Natural killer cell (primary cell): ENCODE measurements at places on chromosomes 16 and 17. TPM values are rescaled to one million over a fixed set of nuclear protein-coding genes. Genes with fewer than 3 reads are reported as not detected.

- no peaks in the 10 kb centered on the region for H3K27me3 ChIP-seq
- H3K36me3 ChIP-seq = no peaks in the 10 kb centered on the region
- H3K27ac ChIP-seq = no peak overlapping the region
- DNase-seq = no peak
- H3K4me1 ChIP-seq = peaks cover 5% of the 10 kb centered on the region
Observed at GRCh38 chr17:80644536-80644935, 99.9 kb downstream of the RPTOR start.

The CD79B gene
- 26.9 TPM for total RNA-seq

DNA sequence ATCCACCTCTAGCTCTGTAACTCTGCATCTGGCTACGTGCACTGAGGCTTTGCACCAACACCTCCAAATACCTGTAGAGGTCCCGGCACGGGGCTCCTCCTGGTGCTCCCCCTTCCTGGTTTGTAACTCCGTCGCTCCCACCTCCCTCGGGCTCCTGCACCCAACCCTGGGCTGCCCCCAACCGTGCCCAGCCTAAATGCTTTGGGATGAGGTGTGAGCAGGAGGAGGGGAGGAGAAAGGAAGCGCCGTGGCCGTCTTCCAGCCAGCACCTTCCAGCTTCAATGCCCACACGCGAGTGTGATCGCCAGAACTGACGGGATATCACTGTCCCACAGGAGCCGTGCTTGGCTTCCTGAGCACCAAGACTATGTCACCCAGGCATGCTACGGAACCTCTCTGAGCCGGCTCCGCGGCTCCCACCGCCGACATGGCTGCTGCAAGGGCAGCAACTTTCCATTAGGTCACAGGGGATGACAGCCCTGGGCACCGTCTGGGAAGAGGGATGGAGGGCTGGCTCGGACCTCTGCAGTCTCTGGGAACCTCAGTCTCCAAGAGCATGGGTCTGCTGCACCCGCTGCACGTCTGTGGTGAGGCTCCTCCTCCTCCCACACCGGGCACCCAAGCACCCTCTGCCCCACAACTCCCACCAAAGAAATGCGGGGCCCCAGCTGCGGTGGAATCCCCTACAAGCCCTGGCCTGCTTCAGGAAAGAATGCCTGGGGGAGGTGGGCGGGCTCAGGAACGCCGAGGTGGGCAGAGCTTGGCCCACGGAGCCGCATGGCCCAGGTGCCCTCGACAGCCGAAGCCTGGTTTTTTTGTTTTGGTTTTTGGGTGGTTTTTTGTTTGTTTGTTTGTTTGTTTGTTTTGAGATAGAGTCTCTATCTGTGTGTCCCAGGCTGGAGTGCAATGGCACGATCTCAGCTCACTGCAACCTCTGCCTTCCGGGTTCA, 6.4 kb upstream of the SLC38A10 start:
- no peak overlapping the region for H3K27ac ChIP-seq
- H3K4me3 ChIP-seq = no peak overlapping the region
- no peak for DNase-seq
- no peaks in the 10 kb centered on the region for H3K4me1 ChIP-seq

GRCh38 chr16:11203111-11203623, 52.8 kb downstream of the SOCS1 start:
- H3K27ac ChIP-seq = no peak overlapping the region
- peaks cover 37% of the 10 kb centered on the region for H3K4me1 ChIP-seq
- no peaks in the 10 kb centered on the region for H3K36me3 ChIP-seq
- no peaks in the 10 kb centered on the region for H3K27me3 ChIP-seq
- no peak overlapping the region for H3K4me3 ChIP-seq

DNA sequence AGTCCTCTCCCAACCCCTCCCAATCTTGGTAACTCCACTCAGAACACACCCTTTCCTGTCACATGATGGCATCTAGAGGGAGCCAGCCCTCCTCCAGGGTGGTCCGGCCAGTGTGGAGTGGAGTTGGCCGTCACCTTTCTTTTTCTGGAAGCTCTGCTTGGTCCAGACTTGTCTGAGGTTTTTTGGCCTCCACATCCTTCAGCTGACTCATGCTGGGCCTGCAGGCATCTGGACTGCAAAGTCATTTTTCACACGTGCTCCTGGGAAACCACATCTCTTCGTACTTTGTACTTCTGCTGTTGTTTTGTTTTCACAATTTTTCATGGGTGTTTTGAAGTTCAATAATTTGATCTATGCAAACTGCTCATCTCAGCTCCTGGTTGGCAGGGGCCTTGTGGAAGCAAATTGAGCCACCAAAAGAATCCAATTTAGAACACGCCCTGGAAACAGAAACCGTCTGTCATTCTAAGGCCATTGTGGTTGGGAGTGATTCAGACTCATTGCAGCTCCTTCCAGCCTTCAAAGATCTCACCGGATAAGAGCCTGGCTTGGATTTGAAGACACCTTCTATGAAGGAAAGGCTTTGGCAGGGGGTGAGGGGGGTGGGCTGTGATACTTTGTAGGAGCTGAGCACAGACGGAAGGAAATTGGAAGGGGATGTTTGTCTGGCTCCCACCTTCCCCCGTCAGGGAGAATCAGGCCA, 42.4 kb upstream of the NF1 start:
- H3K27me3 ChIP-seq = no peaks in the 10 kb centered on the region
- H3K4me1 ChIP-seq = peaks cover 23% of the 10 kb centered on the region
- H3K27ac ChIP-seq = peak overlapping the region; percentile 14

DNA sequence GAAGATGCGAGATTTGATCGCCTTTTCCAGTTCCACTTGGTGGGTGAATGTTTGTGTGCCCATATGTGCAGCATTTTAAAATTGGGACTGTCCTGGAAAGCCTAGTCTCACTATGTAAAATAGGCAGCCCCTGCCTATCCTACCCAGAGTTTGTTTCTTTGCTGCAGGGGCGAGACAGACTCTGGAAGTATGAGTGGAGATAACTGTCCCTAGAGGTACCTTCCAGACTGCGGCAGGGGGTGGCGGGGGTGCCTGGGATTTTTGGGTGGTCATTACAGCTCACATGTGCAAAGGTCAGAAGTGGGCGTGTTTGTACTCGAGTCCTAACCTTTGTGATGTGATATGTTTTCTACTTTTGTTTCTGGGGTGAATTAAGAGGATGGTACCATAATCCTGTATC, 36.6 kb downstream of the MPRIP start:
- no peak overlapping the region for H3K27ac ChIP-seq
- peaks cover 27% of the 10 kb centered on the region for H3K36me3 ChIP-seq
- no peak overlapping the region for H3K4me3 ChIP-seq
- H3K4me1 ChIP-seq = peaks cover 4% of the 10 kb centered on the region
- no peaks in the 10 kb centered on the region for H3K27me3 ChIP-seq
- DNase-seq = no peak

DNA sequence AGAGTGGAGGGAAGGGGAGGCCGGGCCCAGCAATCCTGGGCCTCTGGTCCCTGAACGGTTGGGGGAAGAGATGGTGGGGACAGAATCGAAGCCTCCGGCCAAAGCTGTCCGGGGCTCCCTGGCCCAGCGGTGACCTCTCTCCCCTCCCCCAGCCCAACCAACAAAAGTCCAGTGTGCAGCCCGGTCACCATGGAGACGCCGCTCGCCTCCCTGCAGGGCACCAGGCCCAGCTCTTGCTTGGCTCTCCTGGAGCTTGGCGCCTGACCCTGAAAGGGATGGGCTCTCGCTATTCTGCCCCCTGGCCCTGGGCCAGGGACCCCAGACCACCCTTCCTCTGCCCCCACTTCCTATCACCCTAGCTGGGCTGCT, 1.3 kb downstream of the METRN start:
- no peak for DNase-seq
- peaks cover 36% of the 10 kb centered on the region for H3K4me1 ChIP-seq
- H3K4me3 ChIP-seq = no peak overlapping the region
- H3K27ac ChIP-seq = no peak overlapping the region
- peaks cover 10% of the 10 kb centered on the region for H3K27me3 ChIP-seq

GRCh38 chr17:61821655-61822054, 41.7 kb downstream of the BRIP1 start:
- no peaks in the 10 kb centered on the region for H3K36me3 ChIP-seq
- H3K27ac ChIP-seq = no peak overlapping the region
- no peak for DNase-seq
- H3K4me1 ChIP-seq = no peaks in the 10 kb centered on the region
- no peak overlapping the region for H3K4me3 ChIP-seq

The SLC16A11 gene
- total RNA-seq = 2.5 TPM

DNA sequence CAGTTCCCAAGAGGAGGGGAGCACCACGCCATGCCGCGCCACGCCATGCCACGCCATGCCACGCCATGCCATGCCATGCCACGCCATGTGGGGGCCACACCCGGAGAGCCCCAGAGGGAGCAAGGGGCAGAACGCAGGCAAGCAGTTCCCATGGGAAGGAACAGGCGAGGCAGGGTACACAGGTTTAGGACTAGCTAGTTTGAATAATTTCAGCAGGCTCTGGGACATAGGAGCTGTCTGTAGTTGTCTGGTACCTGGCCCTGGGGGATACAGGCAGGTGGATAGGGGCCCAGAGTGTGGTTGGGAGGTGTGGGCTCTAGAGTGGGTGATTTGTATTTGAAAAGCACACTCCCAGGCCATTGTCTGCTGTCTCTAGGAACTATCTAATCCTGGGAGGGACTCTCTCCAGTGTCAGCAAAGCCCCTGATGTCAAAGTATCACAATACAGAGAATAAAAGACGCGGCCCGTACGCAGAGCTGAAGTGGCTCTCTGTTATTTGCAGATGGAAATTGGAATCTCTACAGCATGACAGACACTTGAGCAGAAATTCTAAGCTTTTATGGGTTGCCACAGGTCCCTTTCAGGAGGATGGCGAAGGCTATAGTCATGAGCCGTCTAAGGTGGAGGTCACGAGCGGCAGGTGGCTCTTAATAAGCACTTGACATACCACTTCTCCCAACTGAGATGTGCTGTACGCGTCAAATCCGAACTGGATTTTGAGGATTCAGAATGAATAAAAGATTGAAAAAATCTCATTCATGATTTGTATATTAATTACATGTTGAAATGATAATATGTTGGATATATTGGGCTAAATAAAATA, 220.8 kb upstream of the TNRC6C start:
- no peaks in the 10 kb centered on the region for H3K36me3 ChIP-seq
- H3K4me3 ChIP-seq = no peak overlapping the region
- no peak overlapping the region for H3K27ac ChIP-seq
- no peak for DNase-seq
- peaks cover 2% of the 10 kb centered on the region for H3K27me3 ChIP-seq
- H3K4me1 ChIP-seq = no peaks in the 10 kb centered on the region

DNA sequence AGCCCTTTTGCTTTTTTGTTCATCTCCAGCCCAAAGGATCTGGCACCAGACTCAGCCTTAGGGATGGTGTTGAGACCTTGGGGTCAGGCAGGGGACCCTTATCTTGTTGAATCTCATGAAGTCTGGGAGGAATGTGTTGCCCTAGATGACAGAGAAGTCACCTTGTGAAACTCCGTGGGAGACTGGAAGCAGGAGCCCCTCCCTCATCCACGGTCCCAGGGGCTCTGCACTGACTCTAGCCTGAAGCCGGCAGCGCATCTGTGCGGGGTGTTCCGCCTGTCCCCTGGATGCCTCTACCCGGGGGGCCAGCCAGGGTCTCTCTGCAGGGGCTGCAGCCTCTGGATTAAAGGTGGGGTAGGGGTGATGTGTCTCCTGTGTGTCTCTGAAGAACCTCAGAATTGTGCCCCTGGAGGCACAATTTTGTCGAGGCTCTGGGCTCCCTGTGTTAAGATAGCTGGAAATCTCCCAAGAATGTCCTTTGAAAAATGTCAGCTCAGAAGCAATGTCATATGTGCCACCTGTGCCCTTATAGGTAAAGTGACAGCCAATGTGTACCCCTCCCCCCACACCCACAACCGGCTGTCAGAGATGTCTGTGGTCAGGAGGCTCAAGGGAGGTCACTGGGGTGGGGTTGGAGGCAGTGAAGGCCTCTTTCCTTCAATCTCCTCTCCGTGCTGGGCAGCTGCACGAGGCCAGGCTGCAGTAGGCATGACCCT, 32.1 kb upstream of the CDC42EP4 start:
- H3K27me3 ChIP-seq = no peaks in the 10 kb centered on the region
- H3K36me3 ChIP-seq = no peaks in the 10 kb centered on the region
- no peak for DNase-seq
- no peak overlapping the region for H3K4me3 ChIP-seq

DNA sequence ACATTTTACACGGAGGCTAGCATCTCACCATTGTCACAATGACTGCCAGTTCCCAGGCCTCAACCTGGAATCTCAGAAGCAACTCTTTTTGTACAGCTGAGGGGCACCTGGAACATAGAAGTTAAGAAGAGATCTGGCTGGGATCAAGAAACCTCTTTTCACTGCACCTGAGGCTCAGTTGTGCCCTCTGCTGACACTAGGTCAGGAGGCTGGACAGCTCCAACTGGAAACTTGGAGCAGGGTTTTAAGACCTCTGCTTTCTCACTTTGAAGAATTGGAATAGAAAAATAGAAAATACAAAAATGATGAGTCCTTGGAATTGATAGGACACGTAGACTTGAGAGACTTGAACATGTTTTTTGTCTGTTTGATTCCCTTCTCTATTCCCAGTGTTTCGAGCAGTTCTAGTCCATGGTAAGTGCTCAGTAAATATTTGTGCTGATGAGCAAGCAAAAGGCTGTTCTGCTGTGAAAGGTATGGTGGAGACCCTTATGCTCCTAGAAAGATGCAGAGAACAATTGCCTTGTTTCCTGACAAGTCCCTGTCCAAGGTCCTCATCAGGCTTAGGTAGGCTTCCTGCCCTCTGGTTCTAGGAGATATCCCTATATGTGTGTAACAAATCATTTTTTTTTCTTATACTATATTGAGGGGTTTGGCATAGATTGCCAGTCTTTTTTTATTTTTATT, 13.6 kb upstream of the PPM1D start:
- H3K27ac ChIP-seq = no peak overlapping the region
- H3K4me1 ChIP-seq = no peaks in the 10 kb centered on the region
- no peak for DNase-seq
- no peak overlapping the region for H3K4me3 ChIP-seq
- H3K36me3 ChIP-seq = no peaks in the 10 kb centered on the region

DNA sequence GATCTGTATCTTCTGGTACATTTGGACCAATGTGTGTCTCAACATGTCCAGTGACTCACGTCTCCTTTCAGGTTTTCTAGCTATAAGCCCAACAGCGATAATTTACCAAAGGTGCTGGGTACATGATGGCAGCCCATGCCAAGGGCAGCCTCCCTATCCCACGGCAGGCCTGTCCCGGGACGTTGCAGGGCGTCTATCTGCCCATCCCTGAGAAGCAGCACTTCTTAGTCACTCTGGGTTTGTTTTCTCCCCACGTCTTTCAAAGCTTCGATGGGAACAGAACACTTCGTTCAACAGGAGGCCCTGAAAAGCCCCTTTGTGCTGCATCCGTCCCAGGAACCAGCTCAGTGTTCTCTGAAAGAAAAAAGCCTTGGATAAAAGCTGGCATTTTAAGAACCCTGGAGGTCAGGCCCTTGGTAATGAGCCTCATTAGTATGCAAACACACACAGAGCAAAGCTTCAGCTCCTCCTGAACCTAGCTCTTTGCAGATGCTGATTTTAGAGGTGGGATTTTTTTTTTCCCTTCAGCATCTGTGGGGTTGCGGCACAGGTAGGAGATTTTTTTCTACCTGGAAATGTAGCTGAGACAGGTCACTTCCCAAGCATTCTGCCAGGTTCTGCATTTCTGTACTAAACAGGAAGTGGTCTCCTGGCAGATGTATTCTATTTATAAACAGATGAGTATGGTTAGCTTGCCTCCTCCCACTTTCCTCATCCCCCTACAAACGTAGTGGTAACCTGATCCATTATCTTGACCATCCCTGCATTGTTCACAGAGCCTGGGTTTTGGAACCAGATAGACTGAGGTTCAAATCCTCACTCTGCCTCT, 17.5 kb upstream of the MT4 start:
- peaks cover 8% of the 10 kb centered on the region for H3K4me1 ChIP-seq
- no peak overlapping the region for H3K4me3 ChIP-seq
- H3K27ac ChIP-seq = no peak overlapping the region
- DNase-seq = peak; percentile 9

- H3K4me1 ChIP-seq = peaks cover 5% of the 10 kb centered on the region
- H3K4me3 ChIP-seq = no peak overlapping the region
- no peak for DNase-seq
- H3K27ac ChIP-seq = no peak overlapping the region
- H3K36me3 ChIP-seq = no peaks in the 10 kb centered on the region
Observed at GRCh38 chr17:17028059-17028877, 14.0 kb upstream of the MPRIP start.
